CD4-positive, alpha-beta T cell treated with Interleukin-15 for 1 hour (primary cell): ENCODE measurements at places on chromosomes 1 and 21.
A peak's percentile ranks its signal among the peaks of the same experiment; 100 is the strongest.

DNA sequence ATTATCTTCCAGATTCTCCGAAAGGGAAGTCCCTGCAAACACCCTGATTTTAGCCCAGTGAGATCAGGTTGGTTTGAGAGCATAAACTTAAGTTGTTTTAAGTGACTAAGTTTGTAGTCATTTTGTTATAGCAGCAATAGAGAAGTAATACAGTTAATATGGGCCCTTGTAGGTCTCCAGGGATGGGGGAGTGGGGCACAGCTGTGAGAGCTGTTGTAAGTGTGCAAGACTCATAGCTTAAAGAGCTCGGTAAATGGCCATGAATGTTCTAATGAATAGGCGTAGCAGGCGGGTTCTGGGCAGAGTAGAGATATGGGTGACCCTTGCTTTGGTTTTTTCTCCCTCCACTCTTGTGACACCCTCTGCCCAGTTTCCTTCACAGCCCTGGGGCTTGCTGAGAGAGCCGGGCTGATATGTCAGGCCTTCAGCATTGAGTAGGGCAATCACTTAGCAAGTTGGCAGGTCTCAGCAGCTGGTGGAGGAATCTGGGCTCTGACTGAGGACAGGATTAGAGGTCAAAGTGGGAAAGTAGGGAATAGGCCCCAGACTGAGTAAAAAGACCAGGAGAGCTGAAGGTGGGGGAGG lies 16.0 kb upstream of the ID3 start:
- DNase-seq: no peak

GRCh38 chr1:52659851-52660596 lies 27.1 kb downstream of the SHISAL2A start:
- DNase-seq: no peak

- no peak for DNase-seq
Observed at GRCh38 chr1:101323535-101323934, 86.7 kb downstream of the S1PR1 start.

- DNase-seq: no peak
Observed at GRCh38 chr21:44392916-44393315, 39.5 kb downstream of the TRPM2 start.

GRCh38 chr21:45294509-45295291 lies 7.0 kb upstream of the POFUT2 start:
- DNase-seq: no peak

DNA sequence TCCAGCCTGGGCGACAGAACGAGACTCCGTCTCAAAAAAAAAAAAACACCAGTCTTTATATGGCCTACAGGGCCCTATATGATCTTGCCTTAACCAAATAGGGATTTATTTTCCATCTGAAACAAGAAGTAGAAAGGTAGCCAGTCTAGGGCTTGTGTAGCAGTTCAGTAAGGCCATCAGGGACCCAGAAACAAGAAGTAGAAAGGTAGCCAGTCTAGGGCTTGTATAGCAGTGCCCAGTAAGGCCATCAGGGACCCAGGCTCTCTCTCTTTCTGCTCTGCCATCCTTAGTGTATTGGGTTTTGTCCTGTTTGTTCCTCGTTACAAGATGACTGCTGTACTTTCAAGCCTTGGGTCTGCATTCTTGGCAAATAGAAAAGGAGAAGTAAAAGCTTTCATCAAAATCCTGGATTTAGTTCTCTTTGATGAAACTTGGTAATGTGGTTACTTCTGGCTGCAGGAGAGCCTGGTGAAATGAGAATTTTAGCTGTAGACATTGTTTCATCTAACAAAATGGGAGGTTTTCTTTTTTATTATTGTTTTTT lies 46.1 kb downstream of the PKN2 start:
- DNase-seq: no peak

GRCh38 chr1:180280617-180281016 lies 50.6 kb downstream of the LHX4 start:
- no peak for DNase-seq

GRCh38 chr1:36306902-36307456 lies 811 bp downstream of the SH3D21 start:
- DNase-seq: peak; percentile 93

- DNase-seq: no peak
Observed at GRCh38 chr1:171715813-171716251, 26.0 kb downstream of the VAMP4 start.

DNA sequence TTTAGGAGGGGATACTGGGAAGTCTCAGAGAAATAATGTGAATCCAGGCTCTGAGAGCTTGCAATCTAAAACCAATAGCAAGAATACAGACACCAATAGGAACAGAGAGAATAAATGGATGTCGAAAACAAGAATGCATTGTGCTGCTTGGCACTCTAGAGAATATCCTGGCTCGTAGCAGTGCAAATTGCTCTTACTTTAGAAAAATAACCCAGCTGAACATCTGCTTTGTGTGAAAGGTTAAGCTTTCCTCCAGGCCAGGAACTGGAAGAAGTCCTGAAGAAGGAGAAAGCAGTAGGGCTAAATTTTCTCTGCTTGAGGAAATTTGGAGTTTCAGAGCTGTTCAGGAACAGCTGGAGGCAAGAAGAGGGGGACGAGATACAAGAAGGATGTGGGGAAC lies 382.3 kb downstream of the HHIPL2 start:
- no peak for DNase-seq

GRCh38 chr1:184531296-184531695 lies 144.5 kb downstream of the C1orf21 start:
- DNase-seq: no peak

DNA sequence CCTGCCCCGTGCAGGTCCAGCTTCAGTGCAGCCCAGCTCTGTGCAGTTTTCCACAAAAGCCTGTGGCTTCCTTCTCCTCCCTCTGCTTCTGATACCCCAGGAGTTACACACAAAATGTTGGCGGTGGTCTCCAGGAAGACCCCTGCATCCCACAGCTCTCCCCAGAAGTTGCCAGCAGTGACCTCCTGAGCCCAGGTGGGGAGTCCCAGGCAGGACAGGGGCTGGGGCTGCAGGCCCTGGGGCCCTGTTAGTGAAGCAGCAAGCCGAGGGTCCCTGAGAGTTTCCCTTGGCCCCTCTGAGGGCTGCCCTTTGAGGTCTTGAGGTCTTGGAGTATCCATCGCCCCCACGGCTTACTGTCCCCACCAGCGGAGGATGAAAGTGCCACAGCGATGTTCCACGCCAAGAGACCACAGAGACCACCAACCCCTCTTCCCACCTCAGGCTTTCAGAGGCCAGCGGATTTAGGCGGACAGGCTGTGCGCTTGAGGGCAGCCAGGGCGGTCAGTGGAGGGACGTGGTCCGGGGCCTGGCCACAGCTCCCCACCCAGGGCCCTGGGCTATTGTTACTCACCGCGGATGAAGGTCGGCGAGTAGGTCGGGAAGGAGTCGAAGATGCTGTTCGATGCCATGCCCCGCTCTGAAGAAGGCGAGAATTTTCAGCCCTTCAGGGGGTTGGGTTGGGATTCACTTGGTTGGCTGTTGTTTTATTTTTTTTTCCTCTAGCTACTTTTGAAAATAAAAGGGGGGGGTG lies 34.0 kb upstream of the RUNX3 start:
- DNase-seq: no peak

DNA sequence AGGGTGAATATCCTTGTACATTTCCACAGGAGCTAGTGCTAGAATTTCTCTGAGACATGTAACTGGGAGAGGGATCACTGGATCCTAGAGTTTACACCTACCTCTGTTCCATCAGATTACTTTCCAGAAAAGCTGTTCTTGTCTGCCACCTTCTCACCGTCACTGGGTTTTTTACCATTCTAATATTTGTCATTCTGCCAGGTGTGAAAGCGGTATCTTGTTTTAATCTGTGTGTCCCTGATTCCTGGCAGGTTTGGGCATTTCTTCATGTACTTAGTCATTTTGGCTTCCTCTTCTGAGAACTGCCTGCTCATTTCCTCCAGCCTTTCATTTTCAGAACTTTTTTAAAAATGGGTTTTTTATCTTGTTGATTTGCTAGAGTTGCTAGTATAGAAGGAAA lies 5.1 kb downstream of the PMF1 start:
- peak; percentile 30 for DNase-seq

- DNase-seq: no peak
Observed at GRCh38 chr1:168468042-168468809, 75.6 kb downstream of the XCL2 start.

DNA sequence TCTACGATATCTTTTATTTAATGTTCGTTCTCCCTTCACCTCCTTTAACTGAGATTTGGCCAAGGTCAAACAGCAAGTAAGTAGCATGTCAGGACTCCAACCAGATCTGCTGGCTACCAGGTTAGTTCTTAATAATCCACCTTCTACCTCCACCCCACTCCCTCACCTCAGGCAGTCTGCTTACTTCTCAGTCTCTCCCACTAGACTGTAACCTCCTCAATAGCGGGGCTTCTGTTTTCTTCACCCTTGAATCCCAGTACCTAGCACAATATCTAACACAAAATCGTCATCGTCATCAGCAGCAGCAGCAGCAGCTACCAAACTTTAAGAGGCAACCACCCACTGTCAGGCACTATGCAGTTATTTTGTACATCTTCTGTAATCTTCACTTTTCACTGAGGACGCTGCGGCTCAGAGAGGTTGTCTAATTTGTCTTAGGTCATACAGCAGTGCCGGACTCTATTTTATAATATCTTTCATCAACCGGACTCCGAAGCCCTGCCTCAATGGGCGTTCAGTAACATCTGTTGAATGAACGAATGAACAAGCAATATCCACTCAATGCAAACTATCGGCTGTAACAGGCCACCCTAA lies 859 bp upstream of the MAGI3 start:
- no peak for DNase-seq

DNA sequence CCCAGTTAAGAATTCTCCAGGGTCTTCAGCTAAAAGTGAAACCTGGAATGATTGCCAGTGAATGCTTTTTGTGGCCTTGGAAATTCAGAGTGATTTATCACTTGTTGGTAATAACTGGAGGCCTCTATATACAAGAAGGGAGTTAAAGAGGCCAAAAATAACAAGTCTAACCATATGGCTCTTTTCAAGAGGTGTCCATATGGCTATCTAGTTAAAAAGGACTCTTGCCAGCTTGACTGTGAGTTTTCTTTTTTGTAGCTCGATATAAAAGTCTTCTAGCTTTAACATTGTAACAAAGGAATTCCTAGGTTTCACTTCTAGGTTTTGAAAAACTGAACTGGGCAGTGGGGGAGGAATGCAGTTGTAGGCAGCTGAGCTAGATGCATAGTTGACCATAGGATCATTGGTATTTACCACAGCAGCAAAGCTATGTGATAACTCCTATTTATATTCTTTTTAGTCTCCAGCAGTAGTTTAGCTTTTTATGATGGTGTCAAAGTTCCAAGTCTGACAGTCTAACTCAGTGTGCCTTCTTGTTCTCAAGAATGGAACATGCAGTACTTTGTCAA lies 44.4 kb downstream of the CACHD1 start:
- DNase-seq: no peak

GRCh38 chr1:200405264-200405663 lies 4.6 kb downstream of the ZNF281 start:
- DNase-seq: no peak

DNA sequence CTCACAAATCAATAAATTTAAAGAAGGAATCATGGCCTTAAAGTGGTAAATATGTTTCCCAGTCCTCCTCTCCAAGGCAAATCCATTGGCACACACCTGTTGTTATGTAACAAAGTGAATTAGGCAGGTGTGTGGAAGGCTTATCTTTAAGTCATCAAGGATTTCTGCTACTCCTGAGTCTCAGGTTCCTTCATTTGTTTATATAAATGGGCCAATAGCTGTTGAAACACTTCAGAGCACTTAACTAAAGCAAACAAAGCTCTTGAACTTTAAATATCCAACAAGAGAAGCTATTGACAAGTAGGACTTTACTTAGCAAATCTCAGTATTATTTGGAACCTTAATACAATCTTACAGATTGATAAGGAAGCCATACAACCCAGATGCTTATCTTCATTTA lies 99.3 kb upstream of the ESRRG start:
- no peak for DNase-seq

DNA sequence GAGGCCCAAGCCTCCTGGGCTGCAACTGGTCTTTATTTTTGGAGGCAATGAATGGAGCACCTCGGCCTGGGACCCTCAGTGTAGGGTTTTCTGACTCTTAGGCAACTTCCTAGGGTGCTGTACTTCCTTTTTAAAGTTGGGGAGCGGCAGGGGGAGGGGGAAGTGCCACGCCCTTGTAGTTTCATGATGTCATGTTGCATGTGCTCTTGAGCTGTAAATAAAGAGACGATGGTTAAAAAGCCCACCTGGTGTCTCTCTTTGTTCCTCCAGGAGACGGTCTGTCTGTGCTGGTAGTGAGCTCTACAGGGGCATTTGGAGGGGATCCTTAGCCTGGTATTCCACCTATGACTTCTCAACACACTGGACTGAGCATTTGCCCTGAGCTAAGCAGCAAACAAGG lies 10.3 kb upstream of the AGTRAP start:
- DNase-seq: peak; percentile 54

GRCh38 chr21:45080639-45081414 lies 6.4 kb downstream of the ADARB1 start:
- no peak for DNase-seq

DNA sequence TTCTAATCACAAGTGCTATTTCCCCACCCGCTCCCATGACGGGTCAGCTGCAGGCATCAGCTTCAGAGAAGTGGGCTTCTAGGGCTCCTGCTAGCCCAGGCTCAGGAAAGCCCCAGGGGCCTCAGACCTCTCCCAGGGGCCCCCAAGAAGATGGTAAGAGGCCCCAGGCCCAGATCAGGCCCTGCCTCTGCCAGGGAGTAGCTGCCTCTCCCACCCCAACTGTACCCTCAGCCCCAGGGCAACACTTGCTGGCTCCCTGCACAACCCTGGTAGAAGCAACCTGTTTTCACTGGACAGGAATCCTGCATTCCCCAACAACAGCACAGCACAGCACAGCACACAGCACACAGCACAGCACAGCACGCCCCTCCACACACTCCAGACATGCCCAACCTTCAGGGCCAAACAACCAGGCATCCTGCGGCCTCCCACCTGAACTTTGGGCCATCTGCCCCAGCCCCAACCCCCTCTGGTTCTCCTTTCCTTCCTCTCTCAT lies 6.5 kb downstream of the BLACAT1 start:
- DNase-seq: no peak

- DNase-seq: no peak
Observed at GRCh38 chr21:15775981-15776380, 46.2 kb downstream of the USP25 start.

- no peak for DNase-seq
Observed at GRCh38 chr21:25462517-25462971, 144.7 kb downstream of the MRPL39 start.
